Cardiac fibroblast (primary cell): ENCODE measurements at places on chromosomes 12 and 14.

DNA sequence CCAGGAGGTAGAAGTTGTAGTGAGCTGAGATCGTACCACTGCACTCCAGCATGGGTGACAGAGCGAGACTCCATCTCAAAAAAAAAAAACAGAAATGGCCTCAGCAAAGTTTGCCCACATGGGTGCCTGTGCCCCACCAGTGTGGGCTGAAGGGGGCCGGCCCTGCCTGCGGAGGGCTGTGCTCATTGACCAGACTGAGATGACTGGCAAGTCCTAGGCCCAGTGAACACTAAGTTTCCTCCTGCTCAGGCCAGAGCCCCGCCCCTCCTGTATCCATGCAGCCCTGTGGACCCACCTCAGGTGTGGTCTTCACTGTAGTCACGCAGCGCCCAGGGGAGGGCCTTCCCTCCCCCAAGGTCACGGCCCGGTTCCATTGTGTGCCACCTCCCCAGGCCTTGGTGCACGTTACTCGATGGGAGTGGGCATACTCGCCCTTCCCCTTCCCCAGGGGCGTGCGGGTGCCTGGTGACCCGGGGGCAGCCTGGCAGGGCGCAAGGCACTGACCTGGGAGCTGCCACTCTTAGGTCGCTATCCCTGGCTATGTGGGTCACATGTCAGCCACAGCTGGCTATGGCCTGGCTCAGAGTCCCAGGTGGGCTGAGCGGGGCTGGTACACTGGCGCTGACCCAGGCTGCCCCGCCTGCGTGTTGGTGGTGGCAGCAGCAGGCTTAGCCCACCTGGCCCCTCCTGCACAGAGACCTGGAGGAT is 16.1 kb downstream of the INF2 start:
- DNase-seq, result no peak

- DNase-seq, result peak; percentile 8
Measured at GRCh38 chr12:126492181-126492580, 1426.9 kb downstream of the AACS start.

DNA sequence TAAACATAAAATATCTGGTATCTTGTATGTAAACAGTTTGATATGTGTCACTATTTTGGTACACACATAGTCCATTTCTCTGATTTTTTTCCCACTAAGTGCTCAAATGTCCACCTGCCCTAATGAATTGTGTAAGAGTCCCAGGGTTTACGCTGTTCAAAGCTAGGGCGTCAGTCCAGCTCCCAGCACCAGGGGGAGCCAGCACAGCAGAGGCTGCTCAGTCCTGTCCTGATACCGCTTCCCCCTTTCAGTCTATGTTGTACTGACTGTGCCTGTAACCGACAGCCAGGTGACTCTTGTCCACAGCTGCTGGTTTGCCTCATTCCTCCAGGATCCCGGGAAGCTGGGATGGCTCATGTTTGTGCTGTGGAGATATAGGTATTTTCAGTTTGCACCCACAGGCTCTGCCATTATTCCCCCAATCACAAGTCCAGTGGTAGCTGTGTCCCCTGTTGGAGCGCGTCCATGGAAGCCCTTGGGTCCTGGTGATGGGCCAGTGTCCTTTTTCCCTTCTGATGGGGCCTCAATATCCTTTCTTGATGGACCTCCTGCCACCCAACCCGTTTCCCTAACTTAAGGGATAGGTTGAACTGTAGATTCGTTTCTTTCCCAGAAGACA is 242.0 kb downstream of the NEDD1 start:
- peak; percentile 34 for DNase-seq

GRCh38 chr12:128690641-128691040 is 133.1 kb downstream of the SLC15A4 start:
- no peak for DNase-seq

DNA sequence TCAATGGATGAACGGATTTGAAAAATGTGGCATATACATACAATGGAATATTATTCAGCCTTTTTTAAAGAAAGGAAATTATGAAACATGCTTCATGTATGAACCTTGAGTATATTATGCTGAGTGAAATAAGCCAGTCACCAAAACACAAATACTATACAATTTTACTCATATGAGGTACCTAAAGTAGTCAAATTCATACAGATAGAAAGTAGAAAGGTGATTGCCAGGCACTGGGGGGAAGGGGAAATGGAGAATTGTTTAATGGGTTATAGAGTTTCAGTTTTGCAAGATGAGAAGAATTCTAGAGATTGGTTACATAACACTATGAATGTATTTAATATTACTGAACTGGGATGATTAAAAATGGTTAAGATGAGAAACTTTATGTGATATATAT is 171.4 kb downstream of the TMTC3 start:
- no peak for DNase-seq

DNA sequence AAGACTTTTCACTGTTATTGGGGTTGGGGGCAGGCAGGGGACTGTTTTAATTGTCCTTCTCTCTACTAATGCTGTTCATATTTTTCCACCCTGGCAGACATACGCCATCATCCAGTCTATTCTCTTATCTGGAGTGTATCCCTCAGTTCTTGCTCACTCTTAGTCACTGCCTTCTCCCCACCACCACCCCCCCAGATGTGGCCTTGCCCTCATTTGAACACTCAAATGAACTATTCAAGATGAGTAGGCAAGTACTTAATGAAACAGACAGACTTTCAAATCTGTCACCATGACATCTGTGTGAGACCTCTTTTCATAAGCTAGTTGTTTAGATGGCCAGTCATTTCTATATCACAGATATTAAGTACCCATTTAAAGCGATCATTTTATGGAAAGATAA is 10.1 kb downstream of the NUDT4 start:
- peak; percentile 73 for DNase-seq

GRCh38 chr14:98576463-98576862 is 695.5 kb downstream of the BCL11B start:
- DNase-seq, result no peak

- DNase-seq, result no peak
Measured at GRCh38 chr12:46087916-46088439, 97.6 kb upstream of the SCAF11 start.

DNA sequence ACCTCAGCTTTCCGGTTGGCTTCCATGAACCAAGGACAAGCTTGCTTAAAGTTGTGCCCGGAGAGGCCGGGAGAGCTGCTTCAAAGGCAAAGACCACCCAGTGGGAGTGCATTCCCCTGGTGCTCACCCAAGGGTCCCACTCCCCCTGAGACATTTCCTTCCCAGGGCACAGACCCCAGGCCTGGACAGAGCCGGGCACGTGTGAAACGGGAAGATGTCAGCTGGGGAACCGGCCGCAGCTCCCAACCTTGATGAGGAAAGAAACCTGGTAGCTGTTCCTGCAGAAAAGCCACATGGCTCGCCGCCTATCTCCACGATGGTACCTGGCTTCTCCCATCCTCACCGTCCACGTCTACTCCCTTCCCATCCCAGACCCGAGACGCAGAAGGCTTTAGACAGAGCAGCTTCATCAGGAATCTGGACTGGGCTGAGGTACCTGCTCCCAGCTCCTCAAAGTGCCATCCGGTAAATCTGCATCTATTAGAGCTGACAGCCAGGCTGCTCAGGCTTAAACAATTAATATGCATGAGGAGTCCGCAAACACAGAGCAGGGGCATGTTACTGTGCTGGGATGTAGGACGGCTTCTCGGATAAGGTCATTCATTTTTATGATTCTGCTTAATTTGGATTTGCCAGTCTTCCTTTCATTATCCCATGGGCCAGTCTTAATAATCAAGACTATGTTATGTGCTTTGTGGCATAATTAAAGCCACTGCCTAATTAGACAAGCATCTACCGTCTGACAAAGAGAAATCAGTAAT is 53.1 kb downstream of the GALNT9 start:
- DNase-seq, result no peak

DNA sequence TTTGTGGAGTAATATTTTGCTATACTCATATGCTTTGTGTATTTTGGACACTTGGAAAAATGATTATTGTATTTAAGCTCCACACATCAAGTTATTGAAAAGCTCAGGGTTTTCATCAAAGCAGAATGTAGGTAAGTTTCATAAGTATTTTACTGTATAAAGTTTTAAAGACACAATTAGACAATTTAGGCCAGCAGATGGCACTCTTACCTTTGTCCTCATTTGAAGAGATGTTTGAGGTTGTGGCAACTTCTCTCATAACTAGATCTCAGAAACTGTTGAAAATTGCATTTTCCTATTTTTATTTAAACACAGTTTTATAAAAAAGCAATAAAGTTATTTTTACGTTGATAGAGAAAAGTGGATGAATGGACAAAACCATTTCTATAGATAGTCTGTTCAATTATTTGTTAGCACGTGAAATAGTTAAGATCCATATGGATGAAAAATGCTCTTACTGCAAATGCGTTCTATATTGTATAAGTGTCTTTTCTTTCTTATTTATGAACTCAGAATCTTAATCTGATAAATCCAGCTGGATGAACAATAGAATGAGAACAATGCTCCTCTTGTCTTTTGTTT is 300.0 kb downstream of the AEBP2 start:
- peak; percentile 88 for DNase-seq

GRCh38 chr14:102819747-102820330 is 42.6 kb downstream of the TRAF3 start:
- no peak for DNase-seq

- DNase-seq, result peak; percentile 99
Measured at GRCh38 chr14:61553730-61554641, 141.3 kb upstream of the HIF1A start.

GRCh38 chr14:72826039-72826438 is 67.9 kb downstream of the DPF3 start:
- no peak for DNase-seq

GRCh38 chr12:5909560-5909959 is 35.5 kb downstream of the ANO2 start:
- no peak for DNase-seq

GRCh38 chr12:82880442-82880901 is 193.8 kb downstream of the TMTC2 start:
- DNase-seq, result no peak

DNA sequence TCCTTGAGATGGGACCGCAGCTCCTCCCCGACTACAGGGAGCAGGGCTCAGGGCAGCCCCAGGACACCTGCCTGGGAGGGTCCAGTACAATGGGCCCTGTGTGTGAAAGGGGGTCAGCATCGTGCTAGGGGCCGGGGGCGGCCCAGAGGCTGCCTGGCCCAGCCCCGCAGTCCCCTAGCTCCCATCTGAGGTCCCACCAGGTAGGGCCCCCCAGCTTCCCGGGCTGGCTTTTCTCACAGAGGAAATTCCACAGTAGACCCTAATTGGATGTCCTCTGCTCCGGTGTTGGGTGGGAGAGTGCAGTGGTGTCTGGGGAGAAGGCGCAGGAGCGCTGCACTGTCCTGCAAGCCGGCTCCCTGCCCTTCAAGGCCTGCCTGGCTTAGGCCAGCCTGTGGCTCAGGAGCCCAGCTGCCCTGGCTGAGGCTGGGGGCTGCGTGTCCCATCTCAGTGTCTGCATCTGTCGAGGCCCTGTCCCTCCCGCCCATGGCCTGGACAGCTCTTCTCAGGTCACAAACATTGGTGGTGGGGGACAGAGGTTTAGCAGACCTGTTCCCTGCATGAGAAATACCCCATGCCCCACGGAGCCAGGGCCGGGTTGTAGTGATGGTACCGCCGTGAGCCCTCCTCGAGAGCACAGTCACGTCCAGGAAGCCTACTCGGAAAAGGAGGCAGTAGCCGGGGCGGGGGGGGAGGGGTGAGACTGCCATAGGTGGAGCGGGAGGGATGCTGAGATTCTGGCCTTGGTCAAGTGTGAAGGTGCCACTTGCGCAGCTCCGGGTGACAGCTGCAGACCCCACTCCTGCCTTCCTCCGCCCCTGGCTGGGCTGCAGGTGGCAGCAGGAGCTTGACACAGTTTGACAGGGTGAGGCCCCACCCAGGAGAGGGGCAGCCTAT is 11.6 kb downstream of the HIP1R start:
- no peak for DNase-seq

DNA sequence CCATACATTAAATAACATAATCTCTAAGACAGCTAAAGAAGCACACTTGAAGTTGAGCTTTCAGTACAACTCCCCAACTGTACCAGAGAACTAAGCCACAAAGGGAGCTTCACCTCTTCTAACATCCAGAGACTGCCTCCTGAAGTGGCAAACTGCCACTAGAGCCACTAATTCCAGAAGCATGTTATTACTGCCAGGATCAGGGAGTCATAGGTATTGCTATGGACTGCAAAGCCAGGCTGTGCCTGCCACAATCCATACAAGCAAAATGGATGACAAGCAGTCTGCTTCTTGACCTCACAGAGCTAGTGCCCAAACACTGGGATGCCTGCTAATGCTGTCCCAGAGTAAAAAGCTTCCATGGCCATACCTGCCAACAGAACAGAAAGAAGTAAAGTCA is 160.1 kb downstream of the STXBP6 start:
- no peak for DNase-seq

DNA sequence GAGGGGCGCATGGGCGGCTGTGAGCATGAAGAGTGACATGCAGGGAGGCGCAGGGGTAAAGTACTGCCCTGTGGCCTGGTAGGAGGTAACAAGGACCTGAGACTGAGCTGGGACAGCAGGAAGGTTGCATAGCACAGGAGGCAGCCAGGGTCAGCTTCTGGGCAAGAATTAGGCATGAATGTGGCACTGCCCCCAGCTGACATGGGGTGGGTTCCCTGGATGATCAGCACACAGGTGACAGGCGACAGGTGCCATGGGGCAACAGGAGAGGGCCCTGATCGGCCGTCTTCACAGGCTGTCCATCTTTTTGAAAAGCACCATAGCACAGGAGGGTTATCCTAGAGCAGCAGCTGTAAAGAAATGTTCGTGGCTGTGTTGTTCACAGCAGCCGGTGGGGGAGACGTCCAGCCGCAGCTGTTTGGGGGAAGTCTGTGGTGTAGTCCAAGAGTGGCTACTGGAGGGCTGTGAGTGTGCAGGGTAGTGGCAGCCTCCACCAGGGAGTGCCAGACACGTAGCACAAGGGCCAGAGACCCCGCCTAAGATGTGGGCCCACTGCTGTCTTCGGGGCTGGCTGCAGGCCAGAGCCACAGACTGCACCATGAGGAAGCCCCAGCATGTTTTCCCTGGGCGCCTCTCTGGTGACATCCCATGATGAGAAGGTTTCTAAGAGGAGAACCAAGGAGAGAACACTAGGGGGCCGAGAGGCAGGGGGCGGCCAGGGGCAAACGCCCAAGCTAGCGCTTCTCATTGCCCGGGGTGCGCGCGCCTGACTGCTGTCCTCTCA is 8.4 kb downstream of the CLBA1 start:
- no peak for DNase-seq

- no peak for DNase-seq
Measured at GRCh38 chr12:120994589-120995337, 16.4 kb downstream of the HNF1A start.

DNA sequence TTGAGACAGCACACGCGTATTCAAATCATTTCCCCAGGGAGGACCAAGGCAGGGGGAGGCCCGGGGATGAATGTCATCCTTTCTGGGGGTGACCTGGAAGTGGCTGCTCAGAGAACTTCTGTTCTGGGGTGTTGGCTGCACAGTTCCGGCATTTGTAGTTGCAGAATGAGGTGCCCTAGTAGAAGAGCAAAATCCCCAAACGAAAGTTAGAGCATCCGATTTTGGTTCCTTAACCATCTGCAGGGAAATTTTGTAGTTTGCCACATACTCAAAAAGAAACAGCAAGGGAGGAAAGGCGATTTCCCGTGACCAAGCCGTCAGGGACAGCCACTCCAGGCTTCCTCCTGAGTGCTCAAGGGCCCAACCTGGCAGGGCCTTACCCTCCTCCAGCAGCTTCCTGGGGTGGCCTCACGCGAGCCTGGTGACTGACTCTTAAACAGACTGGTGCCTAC is 13.0 kb upstream of the TRAF3 start:
- no peak for DNase-seq
